Neural crest cell (in vitro differentiated cells): ENCODE measurements at places on chromosomes 13 and 19. TPM values are rescaled to one million over a fixed set of nuclear protein-coding genes. Genes with fewer than 3 reads are reported as not detected.

DNA sequence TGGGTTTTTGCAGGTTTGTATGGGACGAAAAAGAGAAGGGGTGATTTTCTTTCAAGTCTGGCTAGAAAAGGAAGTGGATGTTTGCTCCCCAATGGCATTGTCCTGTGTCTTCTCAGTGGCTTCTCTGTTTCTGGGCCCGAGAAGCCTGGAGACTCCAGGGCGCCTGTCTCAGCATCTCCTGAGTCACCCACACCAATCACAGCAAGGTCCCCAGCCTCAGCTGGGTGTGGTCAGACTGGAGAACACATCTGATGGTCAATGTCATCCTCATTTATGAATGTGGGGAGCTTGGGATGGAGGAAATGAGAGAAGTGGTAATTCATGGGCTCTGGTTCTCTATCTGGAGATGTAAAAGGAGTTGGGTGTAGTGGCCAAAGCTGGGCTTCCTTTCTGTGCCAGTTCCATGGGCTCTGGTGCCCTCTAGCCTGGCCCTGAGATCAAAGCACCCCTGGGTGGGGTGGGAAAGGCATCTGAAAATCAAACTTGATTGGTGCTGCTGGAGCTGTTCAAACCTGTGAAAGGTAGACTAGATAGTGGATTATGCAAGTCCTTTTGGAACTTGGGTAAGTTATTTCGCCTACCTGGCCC is 13.4 kb downstream of the RASL11A start:
- no peak for DNase-seq

- no peak for DNase-seq
Observed at GRCh38 chr13:109036078-109036780, 406.8 kb downstream of the MYO16 start.

GRCh38 chr13:76892488-76892887 is 6.3 kb upstream of the KCTD12 start:
- no peak for DNase-seq

OR7A5 gene
- total RNA-seq, result not detected in 2 replicates

SHD gene
- 2.7 and 4.5 TPM in 2 replicates for total RNA-seq

CPB2 gene
- 0.43 and 0.44 TPM in 2 replicates for total RNA-seq
